ENCODE measurements at places on chromosomes 12 and 14.

GRCh38 chr12:132713123-132713522 lies 2.5 kb downstream of the PGAM5 start:
- no peak for DNase-seq

DNA sequence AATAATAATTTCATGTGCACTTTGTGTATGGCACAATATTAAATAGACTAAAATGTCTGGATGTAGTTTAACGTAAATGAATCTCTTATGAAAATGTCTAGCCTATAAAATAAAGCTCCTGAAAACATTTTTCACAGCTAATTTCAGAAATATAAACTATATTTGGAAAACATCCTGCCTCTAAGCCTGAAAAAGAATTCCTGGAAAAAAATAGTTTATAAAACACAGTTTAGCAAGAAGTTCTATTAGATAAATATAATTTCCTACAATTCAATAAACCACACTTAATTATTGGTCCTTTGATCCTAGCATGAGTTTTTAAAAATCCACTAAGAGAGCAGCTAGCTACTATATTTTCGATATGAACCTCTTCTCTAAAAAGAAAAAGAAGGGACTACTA lies 159.9 kb downstream of the ADAMTS20 start:
- no peak for DNase-seq

- DNase-seq, result no peak
Measured at GRCh38 chr12:49456131-49456679, 82.6 kb upstream of the KCNH3 start.

- no peak for DNase-seq
Measured at GRCh38 chr14:79306546-79306945, 904.8 kb downstream of the DIO2 start.

GRCh38 chr12:1719139-1719538 lies 28.3 kb downstream of the ADIPOR2 start:
- no peak for DNase-seq

Data from type B pancreatic cell (in vitro differentiated cells).